Mesenteric fat pad (tissue), 1 donor: ENCODE measurements at places on chromosomes 2 and 18. TPM values are rescaled to one million over a fixed set of nuclear protein-coding genes. Genes with fewer than 3 reads are reported as not detected.
A peak's percentile ranks its signal among the peaks of the same experiment; 100 is the strongest.

DNA sequence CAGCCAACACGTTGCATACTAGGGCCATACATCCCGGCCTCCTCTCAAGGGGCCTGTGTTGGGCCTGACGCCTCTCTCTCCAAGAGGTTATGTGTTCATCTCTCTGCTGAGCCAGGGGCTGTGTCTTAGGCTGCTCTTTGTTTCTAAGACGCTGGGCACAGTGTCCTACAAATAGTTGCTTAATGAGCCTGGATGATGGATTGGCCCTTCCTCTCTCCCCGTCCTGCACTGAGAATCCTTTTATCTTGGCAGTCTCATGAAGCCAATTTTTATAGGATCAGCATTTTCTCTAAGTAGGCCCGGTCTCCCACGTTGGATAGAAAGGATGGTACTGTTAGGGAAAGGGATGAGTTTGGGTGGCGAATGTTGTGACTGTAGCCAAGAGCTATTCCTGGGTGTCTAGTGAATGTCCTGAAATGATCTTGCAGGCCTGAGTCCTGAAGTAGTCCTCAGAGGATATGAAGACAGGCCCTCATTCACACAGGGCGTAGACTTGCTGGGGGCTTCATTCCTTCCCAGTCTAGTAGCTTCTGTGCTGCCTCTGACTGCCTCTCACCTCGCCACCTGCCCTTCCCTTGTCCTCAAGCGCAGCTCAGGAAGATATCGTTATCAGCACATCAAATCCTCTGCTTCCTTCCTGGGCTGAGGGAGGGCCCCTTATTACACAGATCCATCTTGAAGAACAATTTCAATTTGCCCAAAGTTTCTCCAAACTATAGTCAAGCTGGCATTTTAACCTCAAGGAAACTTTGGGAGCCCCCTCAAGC is 8.8 kb downstream of the LBH start:
- peak; percentile 37 for DNase-seq

The COBLL1 gene
- 85.9 TPM for total RNA-seq

The NCKAP5 gene
- total RNA-seq, result 1.7 TPM

- no peak for DNase-seq
Measured at GRCh38 chr2:207110310-207110709, 55.4 kb downstream of the KLF7 start.

The FKBP7 gene
- 5.5 TPM for total RNA-seq
